Ammon's horn (tissue), 1 donor: ENCODE measurements at places on chromosomes 5 and 9.

DNA sequence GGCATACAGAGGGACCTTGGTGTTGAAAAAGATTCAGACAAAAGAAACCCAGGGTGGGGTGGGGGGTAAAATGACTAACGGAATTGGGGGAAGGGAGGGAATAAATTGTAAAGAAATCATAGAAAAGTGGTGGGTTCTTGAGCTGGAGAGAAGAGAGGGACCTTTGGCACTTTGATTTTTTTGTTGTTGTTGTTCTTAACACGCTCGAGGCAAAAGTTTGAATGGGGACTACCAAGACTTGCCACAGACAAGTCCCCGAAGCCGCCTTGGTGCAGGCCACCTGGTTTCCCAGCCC lies 616 bp downstream of the VCAN start:
- DNase-seq = no peak

DNA sequence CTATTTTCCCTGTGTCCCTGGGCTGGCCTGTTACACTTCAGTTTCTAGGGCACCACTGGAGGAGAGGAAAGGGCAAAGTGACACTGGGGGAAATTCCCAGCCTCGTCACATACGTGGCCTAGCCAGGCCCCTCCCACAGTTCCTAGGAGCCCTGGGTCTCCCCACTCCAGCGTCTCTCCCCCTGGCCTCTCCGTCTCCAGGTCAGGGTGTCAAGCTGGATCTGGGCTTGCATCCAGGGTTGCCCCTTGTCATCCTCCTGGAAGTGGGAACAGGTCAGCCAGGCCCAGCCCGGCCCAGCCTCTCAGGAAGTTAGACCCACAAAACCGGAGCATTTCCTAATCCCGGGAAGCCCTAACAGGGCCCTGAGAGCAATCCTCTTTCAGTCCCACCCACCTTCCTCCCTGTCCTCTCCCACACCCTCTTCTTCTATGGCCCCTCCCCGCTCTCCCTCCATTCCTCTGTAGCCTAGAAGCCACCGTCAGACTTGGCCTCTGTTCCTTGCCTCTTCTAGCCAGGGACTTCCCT lies 4.7 kb upstream of the TNIP1 start:
- no peak for DNase-seq

GRCh38 chr9:89243296-89244061 lies 64.9 kb upstream of the SHC3 start:
- no peak for DNase-seq

DNA sequence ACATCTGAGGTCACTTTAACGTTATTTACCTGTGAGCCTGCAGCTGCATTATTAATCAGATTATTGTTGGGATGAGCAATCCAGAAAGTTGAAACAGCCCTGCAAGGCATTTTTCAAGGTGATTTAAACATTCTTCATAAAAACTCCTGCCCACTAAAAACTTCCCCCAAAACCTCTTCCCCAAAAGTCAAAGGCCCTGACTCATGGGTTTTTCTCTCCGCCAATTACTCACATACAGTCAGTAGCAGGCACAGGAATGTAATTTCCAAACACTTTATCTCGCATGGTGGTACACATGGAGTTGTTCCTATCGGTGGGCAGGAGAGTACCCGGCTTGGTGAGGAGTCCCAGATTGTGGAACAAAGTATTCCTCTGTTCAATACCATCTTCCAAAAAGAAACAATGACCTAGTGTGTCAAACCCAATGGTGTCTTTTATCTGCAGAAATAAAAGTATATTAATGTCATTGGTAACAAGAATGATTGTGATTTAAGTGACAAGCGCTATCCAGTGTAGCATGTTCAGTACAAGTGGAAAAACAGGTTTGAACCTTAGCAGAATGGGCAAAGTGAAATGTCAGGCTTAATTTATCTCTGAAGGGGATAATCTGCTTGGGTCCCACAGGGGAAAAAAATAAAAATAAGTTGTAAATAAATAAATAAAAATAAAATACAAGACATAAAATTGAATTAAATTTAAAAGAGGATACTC lies 38.3 kb downstream of the CEMIP2 start:
- no peak for DNase-seq

GRCh38 chr5:158246661-158247060 lies 387.7 kb upstream of the CLINT1 start:
- DNase-seq = no peak

DNA sequence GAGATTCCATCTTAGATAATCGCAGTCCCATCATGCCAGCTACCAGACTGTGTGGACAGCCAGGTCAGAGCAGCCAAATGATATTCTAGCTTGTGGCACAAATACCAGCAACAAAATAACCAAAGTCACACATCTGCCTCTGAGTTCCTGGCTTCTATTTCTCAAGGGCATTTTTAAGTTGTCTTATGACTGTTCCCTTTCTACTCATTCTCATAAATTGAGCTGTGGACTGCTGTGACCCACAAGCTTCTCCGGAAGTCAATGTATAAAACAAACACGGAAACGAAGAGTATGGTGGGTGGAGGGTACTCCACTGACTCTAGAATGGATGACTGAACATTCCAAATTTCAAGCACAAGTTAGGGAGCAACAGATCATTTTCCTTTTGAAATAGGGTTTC lies 43.9 kb downstream of the PDCD1LG2 start:
- DNase-seq = no peak

DNA sequence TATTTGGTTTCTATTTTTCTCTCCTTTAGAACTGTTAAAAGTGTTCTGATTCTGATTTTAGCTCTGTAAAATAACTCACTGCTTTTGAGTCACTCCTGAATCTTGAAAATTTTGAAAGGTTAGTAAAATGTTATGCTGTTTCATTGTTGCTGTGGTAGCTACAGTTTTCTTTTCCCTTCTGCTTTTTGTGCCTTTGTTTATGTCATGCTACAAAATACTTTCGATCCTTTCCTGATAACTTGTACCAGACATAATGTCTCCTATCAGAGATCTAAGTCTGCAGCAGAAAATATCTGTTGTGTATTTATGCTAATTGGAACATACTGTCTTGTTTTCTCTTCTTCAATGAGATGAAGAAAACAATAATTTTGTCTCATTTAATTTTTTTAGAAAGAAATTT lies 26.9 kb upstream of the CEP120 start:
- no peak for DNase-seq

DNA sequence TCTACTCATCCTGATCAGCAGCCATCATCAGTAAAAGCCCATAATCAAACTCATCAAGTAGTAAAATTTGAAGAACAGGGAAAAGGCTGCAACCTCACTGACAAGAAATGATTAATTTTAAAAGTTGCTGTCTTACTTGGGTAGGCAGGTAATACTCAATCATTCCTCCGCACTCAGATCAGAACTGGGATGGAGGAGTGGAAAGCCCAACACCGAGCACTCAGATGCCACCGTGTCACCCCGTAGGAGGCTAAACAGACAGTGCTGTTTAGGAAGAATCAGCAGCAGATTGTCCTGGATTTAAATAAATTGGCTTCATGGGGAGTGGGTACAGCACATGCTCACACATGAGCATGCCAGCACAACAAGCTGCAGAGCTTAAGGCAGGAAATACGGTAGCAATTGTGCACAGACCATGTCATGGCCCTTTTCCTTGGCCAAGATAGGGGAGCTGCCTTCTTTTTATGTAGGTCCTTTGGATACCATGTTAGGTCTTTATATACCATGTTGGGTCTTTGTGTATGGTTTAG lies 92.6 kb upstream of the CDH6 start:
- no peak for DNase-seq

DNA sequence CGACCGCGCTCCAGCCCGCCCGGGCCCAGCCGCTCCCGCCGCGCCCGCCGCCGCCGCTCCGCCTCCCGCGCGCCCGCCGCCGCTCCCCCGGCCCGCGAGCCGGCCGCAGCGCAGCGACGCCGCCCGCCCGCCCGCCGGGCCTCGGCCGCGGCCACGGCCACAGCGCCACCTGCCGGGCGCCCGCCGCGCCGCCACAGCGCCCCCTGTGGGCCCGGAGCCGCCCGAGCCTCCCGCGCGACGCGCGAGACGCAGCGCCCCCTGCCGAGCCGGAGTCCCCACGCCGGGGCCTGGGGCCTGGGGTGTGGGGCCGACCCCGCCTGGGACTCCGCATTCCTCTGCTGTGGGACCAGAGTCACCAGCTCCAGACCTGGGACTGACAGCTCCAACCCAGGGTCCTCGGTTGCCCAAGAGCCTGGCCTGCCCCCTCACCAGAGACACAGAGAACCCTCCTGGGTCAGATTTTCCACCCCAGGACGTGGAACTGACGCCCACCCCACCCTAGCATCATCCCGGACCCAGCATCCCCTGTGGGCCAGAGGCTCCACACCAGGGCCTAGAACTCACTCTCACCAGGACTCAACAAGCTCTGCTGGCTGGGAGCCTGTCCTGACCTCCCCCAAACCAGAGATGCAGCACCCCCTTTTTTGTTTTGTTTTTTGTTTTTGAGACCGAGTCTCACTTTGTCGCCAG lies at the start of gene RAPGEF1:
TSS of gene RAPGEF1 (minus strand) at position 118 of the 690 bp plus-strand sequence. CDS start 246 bp downstream, outside the sequence.
- no peak for DNase-seq

DNA sequence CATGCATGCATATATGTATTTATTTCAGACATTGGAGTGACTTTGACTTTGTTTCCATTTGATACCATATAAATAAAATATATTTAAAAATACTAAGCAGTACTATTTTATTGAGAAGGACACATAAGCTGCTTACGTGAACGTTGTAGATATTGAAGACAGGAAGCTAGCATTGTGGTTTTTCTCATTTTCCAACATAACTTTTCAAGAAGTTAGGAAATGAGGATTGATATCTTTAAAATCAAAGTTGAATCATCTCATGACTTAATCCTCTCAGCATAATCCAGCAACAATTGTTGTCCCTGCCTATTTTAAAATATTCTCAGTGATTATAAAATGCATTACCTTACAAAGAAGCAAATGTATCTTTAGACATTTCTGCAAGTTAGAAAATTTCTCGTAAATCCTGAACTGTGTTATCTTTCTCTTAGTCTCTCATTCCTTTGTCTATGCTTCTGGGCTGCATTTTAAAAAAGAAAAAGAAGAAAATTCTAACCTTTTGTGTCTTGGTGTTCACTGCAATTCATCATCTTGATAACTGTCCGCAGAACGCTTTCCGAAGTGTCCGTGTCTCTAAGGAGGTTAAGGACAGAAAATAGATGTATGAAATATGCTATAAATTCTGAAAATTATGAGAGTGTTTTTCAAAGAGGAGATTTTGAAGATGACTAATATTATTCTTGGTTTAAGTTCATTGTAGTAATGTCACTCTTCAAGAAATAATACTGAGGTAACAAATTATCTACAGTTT lies 1089.9 kb upstream of the CDH6 start:
- no peak for DNase-seq

DNA sequence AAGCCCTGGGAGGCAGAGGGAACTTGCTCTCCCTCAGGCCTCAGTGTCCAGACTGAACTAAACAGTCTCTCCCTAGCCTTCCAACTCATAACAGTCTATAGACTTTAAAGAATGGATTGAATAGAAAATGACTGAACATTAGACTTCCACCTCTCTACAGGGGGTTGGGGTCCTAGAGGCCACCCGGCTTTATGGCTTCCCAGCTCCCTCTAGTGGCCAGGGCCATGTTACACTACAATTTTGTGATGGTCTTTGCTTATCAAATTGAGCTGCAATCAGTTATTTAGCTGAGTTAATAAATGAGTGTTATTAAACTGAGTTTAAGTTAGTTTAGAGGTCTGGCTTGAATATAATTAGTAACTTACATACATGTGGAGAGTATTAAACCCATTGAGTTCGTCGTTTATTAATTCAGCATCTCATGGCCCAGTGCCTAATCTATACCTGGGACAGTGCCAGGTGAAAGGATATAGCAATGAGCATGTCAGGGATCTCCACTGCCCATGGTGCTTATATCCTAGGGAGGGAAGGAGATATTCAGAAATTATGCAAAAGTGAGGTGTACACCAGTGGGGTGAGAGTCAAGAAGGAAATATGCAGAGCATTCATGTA lies 105.2 kb downstream of the SH3TC2 start:
- DNase-seq = peak; percentile 35

DNA sequence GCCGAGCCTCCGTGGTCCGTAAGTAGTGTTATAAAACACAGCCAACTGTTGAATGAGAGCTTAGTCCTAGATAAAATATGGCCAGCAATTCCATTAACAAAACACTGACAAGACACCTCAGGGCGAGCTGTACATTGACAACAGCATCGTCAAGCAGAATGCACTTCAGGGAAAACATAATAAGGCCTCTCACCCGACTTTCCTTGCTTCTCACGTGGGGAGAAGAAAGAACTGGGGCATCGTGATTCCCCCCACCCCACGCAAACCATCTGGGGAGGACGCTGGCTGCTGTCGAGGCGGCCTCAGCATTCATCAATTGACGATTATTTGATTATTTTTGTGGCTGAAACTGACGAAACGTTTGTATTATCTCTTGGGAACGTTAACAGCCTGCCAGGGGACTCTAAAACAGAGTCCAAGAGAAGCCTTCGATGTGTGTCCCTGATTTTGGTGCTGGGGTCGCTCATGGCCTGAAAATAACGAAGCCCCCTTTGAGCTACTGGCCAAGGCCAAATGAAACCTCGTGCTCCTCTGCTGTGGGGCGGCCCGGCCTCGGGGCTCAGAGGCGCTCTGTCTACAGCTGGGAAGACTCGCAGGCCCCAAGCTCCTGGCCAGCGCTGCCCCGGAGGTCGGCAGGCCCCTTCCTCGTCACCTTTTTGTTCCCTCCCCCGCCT lies 464 bp downstream of the GDF9 start:
- no peak for DNase-seq

DNA sequence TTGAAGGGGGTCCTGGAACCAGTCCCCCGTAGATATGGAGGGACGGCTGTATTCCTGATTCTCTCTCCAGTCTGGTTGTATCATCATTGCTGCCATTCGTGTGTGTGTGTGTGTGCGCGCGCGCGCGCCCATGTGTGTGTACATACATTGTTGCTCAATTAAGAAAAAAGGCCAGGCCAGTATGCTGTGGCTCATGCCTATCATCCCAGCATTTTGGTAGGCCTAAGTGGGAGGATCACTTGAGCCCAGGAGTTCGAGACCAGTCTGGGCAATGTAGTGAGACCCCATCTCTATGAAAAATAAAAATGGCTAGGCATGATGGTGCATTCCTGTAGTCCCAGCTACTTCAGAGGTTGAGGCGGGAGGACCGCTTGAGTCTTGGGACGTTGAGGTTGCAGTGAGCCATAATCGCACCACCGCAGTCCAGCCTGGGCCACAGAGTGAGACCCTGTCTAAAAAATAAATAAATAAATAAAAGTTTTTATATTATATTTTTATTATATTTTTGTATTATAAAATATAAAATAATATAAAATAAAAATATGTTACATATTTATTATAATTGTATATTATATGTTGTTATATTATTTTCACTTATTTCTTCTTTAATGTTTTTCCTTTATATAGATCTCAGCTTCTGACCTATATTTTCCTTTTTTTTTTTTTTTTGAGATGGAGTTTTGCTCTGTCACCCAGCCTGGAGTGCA lies 53.2 kb downstream of the SPIN1 start:
- no peak for DNase-seq

- DNase-seq = peak; percentile 38
These were observed 30.1 kb upstream of the MUSK start for GRCh38 chr9:110638381-110638954.
